ENCODE measurements at places on chromosomes 5 and 9.

- DNase-seq: no peak
Measured at GRCh38 chr5:128857076-128857677, 108.1 kb upstream of the SLC27A6 start.

DNA sequence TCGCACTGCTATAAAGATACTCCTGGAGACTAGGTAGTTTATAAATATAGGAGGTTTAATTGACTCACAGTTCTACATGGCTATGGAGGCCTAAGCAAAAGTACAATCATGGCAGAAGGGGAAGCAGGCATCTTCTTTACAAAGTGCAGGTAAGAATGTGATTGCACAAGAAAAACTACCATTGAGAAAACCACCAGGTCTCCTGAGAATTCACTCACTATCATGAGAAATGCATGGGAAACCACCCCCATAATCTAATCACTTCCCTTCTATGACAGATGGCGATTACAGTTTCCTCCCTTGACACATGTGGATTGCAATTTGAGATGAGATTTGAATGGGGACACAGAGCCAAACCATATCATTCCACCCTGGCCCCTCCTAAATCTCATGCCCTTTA is 121.2 kb upstream of the ST8SIA4 start:
- DNase-seq: no peak

DNA sequence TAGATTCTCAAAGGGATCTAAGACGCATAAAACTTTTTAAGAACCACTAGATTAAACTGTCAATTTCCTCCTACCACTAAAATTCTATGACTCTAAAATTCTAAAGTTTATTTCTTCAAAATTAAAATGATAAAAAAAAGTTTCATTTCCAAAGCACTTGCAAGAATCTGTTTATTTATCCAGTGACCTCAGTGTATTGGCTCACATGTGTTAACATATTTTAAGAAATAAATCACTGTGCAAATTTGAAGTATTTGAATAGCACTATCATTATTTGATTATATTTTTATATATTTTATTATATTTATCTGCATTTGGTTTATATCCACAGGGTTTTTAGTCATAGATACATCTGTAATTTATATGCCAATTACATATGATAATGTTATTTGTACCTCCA is 62.2 kb upstream of the SLC12A2 start:
- no peak for DNase-seq

- DNase-seq: no peak
Measured at GRCh38 chr5:73306741-73307275, 133.8 kb downstream of the TMEM174 start.

DNA sequence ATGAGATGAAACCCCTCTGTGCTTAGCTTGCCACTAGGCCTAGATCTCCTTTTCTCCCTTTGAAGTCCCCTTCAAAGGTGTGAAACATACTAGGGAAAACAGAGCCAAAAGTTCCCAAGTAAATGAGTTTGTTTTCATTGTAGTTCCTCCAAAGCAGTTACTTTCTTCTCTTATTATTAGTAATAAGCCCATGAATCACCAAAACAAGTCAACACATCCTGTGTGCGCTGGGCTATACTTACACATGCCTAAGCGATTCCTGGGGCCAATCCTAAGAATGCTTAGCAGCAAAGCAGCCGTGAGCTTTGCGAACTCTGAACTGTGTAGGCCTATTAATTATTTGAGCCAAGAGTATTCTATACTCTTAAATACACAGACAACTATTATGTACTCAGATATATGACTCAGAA is 7.6 kb downstream of the ENC1 start:
- no peak for DNase-seq

DNA sequence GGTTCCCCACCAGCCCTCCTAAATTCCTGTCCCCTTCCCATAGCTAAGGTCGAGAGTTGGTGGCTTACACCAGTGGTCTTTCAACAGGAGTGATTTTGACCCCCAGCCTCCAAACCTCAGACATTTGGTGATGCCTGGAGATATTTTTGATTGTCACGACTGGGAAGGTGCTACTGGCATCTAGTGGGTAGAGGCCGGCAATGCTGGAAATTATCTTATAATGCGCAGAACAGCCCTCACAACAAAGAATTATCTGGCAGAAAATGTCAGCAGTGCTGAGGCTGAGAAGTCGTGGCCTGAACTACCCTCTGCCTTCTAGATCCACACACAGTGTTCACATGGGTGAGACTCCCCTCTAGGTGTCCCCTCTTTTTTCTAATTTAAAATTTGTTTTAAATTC is 69.6 kb downstream of the IL31RA start:
- no peak for DNase-seq

All from BJ (cell line).